ENCODE measurements at places on chromosomes 3 and 15.

GRCh38 chr3:176697284-176697889, 499.9 kb downstream of the TBL1XR1 start:
- DNase-seq: no peak

DNA sequence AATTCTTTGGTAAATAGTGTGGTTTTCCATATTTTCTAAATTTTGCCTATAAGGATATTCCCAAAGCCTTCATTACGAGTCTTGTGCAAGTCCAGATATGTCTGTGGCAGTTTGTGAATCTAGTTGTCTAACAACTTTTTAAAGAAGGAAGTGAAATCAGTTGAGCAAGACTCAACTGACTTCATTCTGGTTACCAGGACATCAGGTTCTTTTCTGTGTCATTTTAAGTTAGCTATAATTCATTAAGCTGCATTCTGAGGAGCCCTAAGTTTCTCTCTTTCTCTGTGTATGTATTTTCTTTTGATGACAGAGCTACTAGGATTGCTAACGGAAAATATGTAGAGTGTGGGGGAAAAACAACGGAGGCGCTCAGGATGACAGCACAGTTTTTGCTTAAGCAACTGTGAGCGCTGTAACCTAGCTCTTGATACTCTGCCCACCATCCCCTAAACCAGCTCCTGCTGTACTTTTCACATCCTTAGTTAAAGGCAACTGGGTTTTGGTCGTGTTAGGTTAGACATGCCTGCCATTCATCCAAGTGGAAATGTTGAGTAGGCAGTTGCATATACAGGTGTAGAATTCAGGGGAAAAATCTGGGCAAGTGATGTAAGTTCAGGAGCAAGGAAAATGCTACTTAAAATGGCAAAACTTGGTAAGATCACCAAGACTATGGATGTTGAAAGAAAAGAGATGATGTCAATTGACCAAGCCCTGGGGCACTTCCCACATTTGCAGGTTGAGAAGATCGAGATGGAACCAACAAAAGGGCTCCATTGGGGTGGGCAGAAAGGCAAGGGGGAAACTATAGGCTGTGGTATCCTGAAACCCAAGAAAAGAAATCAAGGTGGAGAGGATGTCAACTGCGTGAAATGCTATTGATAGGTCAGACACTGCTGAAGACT, 9.2 kb downstream of the MFSD1 start:
- no peak for DNase-seq

DNA sequence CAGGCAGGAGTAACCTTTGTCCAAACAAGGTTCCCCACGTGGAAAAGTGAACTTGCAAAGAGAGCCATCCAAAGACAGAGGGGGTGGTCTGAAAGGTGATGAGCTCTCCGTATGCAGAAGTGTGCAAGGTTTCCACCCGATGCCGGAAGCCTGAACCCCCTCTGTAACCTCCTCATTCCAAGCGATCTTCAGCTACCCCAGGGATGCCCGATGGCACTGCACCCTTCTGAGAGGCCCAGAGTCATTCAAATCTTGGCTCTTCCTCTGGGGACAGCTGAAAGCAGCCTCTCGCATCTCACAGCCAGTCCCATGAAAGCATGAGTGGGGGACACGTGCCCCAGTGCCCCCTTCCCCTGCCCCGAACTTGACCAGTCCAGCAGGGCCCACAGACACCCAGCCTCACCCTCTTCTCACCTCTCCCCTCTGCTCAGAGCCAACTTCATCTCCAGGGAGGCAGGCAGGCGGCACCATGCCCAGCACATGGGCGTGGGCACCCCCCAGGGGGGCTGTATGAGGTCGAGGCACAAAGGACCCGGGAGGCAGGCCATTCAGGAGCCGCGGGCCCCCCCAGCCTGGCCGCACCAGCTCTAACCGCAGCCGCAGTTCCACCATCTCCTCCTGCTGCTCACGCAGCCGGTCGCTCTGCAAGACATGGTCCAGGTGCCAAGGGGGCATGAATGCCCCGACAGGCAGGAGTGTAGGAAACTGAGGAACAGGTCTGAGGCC, 8.7 kb downstream of the KIF7 start:
- no peak for DNase-seq

- peak; percentile 60 for DNase-seq
Measured at GRCh38 chr15:65869954-65870871, 922 bp downstream of the RAB11A start.

DNA sequence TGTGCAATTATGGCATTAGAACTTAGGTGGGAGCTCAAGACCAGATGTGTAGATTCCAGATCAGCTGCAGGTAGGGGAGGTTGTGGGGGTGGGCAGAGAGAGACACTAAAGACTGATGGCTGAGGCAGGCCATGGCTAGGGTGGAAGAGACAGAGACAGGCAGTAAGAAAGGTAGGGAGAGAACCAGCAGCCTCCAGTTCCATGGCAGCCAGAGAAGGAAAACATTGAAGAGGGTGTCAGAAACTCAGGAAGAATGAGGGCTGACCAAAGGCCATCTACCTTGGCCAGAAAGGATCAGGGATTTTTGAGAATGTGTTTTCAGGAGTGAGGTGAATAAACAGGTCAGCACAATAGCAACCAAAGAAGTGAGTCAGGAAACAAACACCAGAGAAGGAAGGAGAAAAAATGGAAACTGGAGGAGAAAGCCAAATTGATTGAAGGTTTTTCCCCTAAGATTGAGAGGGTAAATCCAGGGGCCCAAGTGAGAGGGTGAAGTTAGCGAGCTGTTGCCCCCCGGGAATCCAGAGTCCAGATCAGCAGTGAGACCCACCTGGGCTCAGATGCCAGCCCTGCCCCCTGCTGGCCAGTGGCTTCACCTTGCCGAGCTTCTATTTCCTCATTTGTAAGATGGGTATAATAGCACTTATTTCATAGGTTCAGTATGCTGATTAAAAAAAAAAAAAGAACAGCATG, 41.0 kb downstream of the ABHD2 start:
- peak; percentile 78 for DNase-seq
